CD4-positive, alpha-beta T cell treated with Interleukin-2 at 100 ng/mL for 4 hours (primary cell): ENCODE measurements at places on chromosomes 7 and 10.

DNA sequence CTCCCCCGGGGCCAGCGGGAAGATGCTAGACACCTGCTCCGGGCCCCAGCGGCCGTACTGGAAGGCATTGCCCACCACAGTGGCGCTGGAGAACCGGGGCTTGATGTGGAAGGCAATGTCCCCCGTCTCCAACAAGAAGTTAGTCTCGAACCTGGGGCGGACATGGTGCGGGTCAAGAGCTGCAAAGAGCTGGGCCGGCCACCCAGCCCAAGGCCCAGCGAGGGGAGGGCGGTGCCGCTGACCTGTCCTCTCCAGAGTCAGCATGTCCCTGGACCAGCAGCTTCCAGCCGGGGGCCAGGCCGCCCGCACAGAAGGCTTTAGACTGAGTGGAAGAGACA lies 551 bp downstream of the GRIFIN start:
- no peak for DNase-seq

GRCh38 chr7:72337390-72338167 lies 74.6 kb downstream of the CALN1 start:
- DNase-seq: no peak

GRCh38 chr7:39734633-39735004 lies 111.2 kb downstream of the RALA start:
- DNase-seq: no peak

DNA sequence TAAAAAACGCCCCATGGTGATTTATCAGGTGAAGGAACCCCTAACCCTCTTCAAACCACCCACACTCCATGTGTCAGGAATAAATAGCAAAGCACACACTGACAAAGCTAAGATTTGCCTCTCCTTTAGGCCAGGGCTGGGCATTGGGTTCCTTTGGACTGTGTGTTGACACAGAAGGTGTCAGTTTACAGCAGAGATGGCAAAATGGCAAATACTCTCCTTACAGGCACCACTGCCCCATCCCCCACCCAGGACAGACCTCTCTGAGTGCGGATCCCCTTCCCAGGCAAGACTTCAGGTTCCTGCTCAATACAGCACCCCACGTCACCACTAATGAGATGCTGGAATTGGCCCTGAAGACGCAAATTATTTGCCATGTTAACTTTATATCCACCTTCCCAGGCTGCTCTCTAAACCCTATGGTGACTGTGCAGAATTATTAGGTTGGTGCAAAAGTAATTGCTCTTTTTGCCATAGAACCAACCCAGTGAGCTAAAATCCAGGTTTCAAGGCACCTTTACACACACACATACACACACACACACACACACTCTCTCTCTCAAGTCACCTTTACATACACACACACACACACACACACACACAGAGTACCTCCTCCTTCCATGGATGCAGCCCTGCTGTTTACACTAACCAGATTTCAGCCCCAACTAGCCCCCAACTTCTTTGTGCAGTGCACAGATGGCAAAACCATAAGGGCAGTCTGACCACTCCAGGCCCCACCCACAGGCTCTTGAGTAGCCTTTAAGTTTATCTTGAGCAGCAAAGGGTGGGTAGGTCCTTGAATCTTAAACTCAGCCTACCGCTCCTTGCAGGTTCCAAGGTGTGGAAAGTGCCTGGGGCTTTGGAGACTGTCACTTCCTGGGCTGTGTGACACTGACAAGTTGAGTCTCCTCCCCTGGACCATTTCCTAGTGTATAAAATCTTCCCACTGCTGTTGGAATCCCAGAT lies 4.0 kb upstream of the ZCCHC24 start:
- DNase-seq: no peak

- no peak for DNase-seq
Observed at GRCh38 chr7:5795752-5796475, 14.5 kb upstream of the RNF216 start.

DNA sequence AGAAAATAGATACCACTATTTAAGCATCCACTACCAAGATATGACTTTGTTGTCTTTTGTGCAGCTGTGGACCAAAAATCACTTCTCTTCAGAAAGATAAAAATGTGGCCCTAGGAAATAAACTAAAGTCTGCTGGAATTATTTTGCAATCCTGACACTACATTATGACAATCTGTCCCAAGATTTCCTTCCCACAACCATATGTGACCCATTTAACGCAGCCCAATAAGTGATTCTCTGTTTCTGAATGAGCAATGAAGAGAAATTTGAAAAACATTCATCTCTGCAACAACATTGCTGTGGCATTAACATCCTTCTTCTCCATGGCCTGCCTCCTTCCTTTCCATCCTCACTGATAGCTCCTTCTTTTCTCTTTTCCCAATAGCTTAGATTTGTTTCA lies 212.0 kb downstream of the TSPAN12 start:
- no peak for DNase-seq

- DNase-seq: no peak
Observed at GRCh38 chr10:114616516-114616915, 41.6 kb downstream of the ABLIM1 start.

DNA sequence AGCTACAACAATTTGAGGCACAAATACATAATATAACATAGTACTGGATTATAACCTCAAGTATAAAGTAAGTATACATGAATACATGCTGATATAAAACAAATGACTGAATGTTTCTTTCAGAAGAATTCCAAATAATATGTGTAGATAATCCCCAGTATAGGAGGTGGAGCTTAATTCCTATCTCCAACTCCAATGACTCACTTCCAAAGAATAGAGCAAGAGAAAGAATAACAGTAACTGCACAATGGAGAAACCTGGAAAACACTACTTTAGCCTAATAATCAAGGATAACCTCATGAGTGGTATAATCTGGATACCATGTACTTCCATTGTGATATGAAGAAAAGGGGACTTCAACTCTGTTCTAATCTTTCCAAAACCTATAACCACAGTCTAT lies 13.7 kb upstream of the SEMA3C start:
- no peak for DNase-seq

DNA sequence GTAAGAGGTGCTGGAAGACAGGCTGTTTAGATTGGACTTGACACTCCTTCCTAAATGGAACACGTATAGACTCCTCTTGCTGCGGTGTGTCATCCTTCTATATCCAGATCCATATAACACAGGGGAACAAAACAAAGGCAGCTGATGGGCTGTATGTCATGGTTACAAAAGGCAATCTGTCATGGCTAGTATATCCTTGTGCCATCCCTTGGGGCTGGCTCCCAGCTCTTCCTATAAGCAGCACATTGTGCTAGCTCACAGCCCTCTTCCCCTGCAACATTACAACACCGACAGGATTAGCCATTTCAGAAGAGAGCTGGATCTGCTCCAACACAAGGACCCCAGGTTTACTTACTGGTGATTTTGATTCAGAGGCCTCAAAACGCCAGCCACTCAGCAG lies 15.3 kb downstream of the LIPK start:
- no peak for DNase-seq
